ENCODE measurements at places on chromosomes 1 and 21.
A peak's percentile ranks its signal among the peaks of the same experiment; 100 is the strongest.

GRCh38 chr1:11184973-11185372, 4.2 kb upstream of the ANGPTL7 start:
- DNase-seq = no peak

DNA sequence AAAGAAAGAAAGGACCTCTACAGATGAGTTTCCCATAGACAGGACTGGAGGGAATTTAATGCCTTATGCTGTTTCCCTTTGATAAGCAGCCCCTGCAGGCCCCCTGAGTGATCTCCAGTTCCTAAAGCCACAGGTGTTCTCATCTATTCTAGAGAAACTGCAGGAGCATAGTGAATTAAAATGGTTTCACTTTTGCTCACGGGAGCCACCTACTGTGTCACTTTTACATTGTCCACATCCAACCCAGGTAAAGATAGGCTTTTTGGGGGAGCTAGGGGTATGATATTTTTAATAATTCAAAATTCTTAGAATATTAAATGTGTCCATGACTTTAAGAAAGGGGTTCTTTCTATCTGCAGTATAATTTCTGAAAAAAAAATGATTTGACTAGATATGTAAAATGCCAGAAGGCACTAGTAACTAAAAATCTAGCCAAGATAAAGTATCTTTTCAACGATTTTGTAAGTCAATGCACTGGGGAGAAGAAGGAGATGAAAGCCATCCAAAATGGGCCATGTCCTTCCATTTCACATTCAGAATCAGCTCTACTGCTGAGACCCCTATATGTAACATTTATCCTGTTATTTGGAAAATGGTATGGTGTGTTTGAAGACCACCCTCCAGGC, 267.3 kb upstream of the DUSP10 start:
- DNase-seq = no peak

DNA sequence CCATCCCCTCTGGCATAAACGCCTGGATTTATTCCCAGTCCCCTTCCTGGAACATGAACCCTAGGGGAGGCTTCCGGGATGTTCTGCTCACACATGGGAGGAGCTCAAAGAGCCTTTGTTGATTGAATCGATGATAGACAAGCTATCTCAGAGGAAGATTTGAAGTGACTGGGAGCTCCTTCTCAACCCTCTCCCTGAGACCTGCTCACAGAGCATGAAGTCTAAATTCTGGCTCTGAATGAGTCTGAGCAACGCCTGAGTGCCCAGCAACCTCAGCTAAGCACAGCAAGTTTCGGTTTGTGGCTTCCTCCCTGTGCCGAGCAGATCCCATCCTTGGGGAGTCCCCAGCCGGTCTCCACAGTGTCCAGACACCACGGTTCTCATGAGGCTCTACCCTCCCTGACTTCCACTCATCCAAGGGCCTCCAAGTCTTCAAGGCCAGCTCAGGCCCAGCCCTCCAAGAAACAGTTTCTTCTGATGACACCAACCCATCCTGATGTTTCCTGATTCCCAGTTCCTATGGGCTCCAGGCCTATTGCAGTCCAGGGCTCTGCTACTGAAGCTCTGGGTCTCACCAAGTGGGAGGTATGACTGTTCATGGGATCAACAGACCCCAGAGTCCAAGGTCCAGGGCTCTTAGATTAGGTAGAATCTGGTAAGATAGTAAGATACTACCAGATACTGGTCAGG, 190.8 kb downstream of the DYRK1A start:
- no peak for DNase-seq

GRCh38 chr1:223547316-223548114, 118.0 kb downstream of the CAPN8 start:
- DNase-seq = no peak

DNA sequence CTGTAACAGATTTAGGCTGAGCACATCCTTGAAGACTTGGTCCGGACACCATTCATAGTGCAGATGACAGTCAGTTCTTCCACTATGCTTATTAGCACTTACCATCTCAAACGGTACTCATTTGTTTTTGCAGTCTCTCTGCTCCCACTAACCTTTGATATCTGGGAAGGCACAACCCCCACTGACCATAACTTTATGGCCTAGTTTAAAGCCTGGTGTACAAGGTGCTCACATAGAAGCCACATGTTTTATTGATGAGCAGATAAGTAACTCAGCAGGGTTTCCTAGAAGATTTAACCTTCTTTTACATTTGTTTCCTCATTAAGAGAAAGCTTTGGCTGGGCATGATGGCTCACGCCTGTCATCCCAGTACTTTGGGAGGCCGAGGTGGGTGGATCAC, 119.3 kb upstream of the MAGI3 start:
- DNase-seq = no peak

GRCh38 chr1:95168761-95169351, 51.7 kb downstream of the TLCD4 start:
- DNase-seq = no peak

DNA sequence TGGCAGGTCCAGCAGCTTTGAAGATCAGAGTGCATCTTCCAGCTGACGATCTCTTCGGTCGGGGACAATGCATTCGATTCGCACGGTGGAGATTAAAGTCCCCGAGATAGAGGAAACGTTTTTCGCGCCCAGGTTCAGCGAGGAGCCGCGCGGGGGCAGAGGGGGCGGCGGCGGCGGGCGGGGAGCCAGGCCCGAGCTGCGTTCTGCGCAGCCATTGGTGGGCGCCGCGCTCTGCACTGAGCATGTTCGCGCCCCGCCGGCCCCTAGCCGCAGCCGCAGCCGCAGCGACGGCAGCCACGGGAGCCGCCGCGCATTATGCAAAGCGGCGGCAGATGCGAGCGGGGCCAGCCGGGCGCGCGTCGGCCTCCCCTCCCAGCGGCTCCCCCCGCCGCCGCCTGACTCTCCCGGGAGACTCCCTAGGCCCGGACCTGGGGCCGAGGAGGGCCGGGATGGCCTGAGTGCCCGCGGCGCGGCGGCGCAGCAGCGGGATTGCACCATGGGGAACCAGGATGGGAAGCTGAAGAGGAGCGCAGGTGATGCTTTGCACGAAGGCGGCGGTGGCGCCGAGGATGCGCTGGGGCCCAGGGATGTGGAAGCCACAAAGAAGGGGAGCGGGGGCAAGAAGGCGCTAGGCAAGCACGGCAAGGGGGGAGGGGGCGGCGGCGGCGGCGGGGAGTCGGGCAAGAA, at the start of gene FMN2:
FMN2 (plus strand) TSS at position 270 of the 687 bp plus-strand sequence; CDS start at position 497, 227 bp downstream.
- peak; percentile 62 for DNase-seq

DNA sequence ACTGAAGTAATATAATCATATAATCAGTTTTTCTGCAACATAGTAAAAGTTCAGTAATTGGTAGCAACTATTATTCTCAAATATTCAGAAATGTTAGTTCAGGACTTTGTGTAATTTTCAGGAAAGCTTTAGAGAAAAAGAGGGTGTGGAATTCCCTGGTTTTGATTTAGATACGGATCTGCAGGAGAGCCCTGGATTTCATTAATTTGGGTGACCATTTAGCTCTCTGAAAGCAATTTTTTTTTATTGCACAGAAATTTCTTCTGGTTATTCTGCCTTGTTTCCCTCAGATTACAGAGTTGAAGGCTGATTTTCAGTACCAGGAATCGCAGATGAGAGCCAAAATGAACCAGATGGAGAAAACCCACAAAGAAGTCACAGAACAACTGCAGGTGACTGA, 13.8 kb upstream of the STX12 start:
- no peak for DNase-seq

DNA sequence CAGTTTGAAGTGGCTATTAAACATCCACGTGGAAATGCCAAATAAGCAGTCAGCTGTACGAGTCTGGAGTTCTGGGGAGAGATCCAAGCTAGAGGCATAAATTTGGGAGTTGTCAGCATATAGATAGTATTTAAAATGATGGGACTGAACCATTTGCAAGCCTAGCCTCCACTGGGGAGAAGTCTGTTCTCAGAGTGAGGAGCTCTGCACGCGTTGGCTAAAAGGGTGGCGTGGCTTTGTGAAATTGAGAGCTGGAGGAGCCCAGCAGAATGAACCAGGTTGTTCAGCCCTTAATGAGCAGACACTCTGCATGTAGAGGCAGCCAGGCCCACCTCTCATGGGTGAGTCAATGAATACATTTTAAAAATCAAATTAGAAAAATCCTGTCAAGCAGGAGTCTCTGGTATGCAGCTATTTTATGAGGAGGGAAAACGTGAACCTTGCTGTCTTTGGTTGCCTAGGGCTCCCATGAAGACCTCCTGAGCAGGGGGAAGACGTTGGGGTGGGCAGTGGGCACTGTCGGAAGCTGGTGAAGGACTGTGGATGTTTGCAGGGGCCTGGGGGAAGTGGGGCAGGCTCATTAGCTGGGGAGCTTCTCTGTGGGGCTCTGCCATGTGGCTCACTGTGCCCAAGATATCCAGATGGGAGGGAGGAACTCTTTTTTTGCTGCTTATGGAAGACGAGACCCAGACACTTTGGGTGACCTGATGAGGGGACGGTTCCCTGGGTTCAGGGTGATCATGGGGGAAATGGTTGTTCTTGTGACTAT, 18.8 kb downstream of the TMCC2 start:
- peak; percentile 32 for DNase-seq

DNA sequence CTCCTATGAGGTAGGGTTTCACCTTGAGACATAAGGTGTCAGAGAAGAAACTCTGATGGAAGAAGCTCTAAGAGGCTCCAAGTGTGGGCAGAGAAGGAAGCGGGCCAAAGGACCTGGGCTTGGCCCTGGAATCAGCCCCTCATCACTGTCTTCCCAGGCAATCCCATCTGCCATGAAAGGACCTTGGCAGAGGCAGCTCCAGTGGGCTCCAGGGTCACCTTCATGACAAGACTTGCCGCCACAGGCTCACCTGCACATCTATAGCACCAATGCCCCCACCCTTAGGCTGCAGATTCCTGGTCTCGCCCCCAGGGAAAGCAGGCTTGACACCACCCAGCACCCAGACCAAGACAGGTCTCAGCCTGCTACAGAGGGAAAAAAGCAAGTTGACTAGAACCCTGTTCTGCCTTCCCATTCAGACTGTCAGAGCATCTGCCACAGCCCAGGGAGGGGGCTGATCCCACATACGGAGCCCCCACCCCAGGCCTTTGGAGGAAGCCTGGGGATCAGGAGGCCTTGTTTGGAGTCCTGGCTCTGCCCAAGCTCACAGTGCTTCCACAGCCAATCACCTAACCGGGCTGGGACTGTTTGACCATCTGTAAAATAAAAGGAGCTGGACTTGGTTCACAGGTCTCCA, 490 bp upstream of the FAM110D start:
- DNase-seq = peak; percentile 17

DNA sequence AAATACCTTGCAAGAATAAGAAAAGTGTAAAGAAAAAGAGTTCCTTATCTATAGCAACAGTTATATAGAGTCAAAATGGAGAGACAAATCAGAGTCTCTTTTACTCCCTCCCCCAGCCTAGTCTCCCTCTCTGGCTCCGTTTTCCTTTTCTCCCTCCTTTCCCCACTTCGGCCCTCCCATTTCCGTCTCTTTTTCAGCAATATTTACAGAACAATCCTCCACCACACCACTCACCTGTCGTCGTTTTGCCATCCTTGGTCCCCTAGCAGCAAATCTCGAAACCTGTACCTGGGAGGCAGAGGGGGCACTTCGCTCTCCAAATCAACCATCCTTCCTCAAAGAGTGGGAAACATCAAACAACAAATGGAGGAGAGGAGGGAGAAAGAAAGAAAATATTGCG, 259 bp downstream of the KCNT2 start:
- DNase-seq = no peak

DNA sequence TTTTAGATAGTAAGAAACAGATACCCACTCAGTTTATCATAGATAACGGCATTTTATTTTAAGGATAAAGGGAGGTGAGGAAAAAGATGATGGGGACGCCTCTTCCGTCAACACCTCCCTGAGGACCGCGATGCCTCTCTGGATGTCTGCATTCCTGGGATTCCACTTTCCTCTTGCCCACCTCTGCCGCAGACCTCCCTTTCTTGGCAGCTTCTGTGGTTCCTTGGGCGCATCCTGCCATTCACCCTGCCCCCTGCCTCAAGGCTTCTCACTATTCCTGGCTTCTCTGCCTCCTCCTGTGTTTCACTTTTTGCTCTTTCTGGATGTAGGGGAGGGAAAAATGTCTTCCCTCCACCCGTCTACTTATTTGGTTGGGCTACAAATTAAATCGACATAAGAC, 19.9 kb downstream of the HUNK start:
- DNase-seq = no peak

DNA sequence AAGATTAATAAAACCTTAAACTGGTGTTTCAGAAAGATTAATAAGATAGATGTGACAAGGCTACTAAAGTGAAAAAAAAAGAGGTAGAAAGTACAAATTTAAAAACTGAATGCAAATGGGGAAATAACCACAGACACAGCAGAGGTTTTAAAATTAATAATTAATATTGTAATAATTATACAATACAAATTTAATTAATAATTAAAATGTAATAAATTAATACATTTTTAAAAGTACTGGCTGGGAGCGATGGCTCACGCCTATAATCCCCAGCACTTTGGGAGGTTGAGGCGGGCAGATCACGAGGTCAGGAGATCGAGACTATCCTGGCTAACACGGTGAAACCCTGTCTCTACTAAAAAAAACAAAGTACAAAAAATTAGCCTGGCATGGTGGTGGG, 26.8 kb downstream of the CD2 start:
- DNase-seq = no peak

DNA sequence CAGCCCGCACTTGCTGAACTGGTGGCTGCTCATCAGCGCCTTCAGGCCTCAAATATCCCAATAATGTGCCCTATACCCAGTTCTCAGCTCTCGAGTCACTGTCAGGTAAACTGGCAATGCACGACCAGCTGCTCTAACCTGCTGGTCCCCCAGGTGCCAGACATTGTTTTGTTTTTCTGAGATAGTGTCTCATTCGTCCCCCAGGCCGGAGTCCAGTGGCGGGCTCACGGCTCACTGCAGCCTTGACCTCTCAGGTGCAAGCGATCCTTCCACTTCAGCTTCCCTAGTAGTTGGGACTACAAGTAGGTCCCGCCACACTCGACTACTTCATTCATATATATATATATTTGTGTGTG, 1.0 kb upstream of the NADK start:
- no peak for DNase-seq

DNA sequence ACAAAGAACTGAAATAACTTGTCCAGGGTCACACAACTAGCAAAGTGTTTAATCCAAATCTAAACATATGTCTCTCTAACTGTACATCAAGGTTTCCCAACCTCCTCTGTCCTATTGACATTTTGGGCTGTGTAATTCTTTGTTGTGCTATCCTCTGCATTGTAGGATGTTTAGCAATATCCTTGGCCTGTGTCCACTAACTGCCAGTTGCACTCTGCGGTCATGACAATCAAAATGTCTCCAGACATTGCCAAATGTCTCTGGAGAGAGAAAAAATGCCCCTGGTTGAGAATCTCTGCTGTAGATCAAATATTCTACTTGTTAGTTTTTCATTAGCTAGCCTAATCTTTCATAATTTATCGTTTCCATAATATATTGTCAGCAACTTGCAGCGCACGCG, 353.4 kb upstream of the NEGR1 start:
- DNase-seq = no peak

Data from sciatic nerve (tissue), 2 donors.